ENCODE measurements at places on chromosomes 13 and 19.

GRCh38 chr13:36456577-36456976, 24.3 kb downstream of the CCNA1 start:
- no peak for DNase-seq

- peak; percentile 72 for DNase-seq
These were observed at the start of gene PVR for GRCh38 chr19:44643605-44644401. TSS of gene PVR (plus strand) at chr19:44643910. CDS start at chr19:44644097, 187 bp downstream.

DNA sequence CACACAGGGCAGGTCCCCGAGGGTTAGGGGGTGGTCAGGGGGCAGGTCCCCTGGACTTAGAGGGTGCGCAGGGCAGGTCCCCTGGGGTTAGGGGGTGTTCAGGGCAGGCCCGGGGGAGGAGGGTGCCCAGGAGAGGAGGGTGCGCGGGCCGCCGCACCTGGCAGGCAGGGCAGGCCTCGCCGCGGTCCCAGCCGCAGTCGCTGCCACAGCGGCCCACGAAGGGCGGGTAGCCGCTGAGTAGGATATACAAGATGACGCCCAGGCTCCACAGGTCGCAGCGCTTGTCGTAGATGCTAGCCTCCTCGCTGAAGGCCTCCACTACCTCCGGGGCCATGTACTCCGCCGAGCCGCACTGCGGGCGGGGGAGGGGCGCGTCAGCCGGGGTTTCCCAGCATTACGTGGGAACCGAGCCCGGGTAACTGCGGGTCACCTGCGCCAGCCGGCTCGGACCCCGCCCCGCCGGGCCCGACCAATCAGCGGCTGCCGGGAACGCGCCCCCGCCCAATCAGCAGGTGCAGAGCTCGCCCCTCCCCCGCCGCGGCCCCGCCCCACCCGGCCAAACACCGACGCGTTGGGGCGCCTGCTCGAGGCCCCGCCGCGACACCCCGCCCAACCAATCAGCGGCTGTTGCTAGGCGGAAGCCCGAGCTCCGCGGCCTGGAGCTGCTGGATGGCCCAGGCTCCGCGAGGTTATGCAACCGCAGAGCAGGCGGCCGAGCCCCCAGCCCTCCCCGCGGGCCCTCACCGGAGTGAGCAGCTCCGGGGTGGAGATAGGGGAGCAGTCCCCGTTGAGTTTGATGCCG, 9.2 kb downstream of the MKNK2 start:
- DNase-seq, result peak; percentile 100

- DNase-seq, result no peak
These were observed 2.3 kb upstream of the TPM4 start for GRCh38 chr19:16073988-16074387.

DNA sequence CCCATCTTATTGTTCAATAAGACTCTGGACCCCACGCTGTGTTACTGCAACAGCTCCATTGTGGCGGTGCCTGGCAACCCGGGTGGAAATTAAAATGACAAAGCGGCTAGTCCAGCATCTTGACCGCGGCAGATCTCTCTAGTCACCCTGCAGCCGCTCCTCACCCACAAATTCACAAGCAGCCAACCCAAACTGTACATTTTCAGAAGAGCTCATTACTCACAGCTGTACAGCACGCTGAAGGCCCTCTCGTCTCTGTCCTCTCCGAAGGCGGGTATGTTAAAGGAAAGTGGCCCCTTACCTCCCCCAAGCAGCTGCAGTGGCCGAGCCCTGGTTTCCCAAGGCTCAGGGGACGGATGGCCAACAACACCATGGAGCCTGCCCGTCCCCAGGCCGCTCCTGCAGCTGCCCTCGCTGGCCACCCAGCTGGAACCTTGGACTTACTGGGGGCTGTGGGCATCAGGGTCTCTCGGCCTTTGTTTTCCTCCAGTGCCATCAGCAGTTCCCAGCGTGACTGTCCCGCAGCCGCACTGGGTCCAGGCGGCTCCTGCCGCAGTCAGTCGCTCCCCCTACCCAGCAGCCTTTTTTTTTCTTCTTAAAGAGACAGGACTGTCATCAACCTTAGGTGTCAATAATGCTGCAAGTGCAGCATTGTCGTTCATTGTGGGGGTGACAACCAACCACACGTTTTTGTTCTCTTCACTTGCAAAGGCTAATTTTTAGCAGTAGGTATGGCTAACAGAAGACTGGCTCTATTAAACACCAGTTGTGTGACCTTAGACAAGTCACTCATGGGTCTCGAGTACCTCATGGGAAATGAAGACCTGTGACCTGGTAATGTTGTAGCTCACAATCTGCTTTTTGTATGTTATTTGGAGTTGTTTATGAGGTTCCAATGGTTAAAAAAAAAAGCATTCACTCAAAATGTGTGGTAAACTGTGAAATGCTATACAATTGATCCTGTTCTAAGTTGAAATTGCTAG, at the start of gene SACS:
SACS (minus strand) TSS at position 532 of the 983 bp plus-strand sequence. CDS start 22,463 bp downstream, outside the sequence.
- DNase-seq, result no peak

- no peak for DNase-seq
These were observed 23.4 kb downstream of the CEACAM21 start for GRCh38 chr19:41599175-41599966.

DNA sequence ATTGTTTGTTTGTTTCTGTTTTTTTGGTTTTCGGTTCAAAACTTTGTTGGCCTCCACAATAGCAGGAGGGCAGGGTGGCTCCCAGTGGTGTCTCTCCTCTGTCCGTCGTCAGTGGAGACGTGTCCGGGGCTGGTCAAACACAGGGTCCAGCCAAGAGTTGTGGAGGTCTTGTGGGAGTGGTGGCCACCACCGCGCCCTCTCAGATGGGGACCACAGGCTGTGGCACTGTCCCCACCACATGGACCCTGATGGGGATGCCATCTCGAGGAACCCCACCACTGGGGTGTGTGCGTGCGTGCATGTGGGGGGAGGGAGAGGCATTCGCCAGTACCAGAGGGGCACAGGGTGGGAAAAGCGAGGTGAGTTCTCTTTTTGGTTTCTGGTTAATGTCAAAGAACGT, 13.8 kb downstream of the ZNF574 start:
- no peak for DNase-seq

DNA sequence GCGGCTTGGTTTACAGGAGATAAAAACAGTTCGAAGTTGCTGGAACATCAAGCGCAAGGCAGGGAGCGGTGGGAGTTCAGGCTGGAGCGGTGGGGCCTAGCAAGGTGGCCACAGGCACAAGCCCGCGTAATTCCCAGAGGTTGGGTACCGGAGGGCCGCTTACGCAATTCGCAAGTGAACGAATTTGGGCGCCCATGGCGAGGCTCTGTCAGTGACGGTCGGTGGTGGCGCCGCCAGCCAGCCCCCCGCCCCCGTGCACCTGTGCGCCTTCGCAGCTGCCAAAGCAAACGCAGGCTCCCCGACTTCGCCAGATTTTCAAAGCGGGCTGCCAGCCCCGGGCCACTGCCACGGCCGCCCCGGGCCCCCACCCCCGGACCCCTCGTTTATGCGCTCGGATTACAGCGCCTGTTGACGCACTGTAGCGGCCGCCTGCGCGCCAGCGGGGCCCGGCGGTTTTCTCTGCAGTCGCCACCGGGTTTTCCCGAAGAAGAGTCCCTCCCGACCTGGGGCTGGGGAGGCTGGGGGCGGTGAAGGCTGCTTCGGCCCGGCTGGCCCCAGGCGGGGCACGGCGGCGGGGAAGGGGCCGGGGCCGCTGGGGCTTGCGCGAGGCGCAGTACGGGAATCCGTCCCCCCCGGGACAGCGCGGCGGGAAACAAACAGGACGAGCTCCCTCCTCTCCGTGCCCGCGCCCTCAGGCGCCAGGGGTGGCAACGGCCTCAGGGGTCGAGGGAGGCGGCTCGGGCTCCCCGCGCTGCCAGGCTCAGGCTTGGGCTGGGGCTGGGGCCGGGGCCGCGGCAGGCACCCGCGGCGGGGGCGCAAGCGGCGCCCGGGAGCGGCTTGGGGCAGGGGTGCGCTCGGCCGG, 709 bp downstream of the N4BP2L1 start:
- DNase-seq, result peak; percentile 74

DNA sequence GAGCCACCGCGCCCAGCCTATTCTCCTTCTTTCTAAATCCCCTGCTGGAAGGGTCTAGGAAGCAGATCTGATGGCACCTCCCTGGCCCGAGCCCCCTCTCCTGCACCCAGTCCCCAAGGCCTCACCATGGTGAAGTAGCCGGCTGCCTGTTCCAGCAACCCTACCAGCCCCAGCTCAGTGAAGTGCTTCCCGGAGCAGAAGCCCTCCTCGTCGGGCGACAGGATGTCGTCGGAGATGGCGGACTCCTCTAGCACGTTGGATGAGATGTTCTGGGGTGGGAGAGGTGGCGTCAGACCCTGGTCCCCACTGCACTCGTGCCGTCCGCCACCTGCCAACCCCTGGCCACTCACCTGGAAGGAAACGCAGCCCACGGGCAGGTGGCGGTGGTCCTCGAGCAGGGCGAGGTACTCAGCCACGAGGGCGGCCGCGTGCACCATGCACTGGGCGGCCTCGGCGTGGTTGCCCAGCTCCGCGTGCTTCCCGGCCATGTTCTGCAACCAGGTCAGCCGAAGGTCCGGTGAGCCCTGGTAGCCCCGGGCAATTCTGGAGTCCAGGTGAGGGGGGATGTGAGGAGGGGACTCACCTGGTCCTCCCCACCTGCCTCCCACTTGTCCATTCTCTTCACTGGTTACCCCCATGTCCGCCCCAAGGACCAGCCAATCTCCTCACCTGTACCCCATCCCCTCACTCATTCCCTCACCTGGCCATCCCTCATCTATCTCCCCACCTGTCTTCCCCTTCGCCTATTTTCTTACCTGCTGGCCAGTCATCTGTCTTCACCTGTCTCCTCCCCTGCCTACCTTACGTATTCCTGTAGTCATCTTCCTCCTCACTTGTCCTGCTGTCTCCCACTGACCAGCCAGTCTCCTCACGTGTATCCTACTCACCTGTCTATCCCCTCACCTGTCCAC, 11.5 kb upstream of the KANK2 start:
- no peak for DNase-seq

DNA sequence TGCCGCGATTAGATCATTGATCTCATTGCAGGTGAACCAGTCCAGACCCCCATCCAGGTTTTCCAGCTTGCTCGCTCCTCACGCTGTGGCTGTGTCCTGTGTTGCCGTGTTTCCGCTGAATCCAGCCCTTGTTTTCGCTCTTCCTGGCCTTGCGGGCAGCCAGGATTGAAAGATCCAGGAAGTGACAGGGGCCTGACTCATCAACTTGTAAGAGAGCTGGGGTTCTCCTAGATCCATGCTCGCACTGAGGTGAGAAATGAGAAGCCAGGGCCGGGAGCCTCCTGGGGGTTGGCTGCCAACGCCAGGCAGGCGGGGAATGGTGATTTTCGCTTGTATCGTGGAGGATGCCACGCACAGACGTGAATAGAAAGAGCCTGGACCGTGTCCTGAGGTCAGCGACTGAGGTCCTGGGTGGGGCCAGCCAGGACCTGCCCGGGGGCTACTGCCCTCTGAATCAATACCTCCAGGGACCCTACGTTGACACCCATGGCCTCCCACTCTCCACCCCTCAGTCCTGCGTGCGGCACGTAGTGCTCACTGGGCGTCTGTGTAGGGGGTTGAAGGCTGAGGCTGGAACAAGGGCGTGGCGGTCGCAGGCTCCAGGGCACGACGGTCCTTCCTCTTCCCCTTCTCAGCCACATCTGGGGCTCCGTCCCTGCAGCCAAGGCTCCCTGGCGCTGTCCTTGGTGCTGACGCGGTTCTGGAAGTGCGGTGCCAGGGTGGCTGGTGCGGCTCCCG, 7.3 kb upstream of the PTPRH start:
- DNase-seq, result peak; percentile 69

DNA sequence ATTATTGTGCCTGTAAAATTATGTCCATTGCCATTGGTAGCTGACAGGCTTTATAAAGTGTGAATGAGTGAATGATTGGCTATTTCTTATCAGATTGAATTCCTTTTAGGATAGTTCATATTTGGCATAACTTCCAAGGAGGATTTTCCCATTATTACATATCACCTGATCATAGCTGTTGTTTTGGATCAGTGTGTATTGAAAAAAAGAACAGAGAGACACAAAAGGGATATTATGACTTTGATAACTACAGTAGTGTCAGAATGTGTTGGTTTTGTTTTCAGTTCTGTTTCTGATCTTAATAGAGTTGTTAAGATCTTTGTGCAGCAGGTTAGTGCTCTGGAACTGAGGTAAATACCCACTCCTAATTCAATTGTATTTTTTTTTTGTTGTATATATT, 103.8 kb downstream of the LRCH1 start:
- DNase-seq, result no peak

Data from stimulated activated naive CD8-positive, alpha-beta T cell treated with anti-CD3 and anti-CD28 coated beads, Interleukin-15, Interleukin-2, amounts not matched to agents 100 U/mL and 50 U/mL, for 24 hours (primary cell).